Heart left ventricle (tissue), 16 donors: ENCODE measurements at places on chromosomes 2 and 18. TPM values are rescaled to one million over a fixed set of nuclear protein-coding genes. Genes with fewer than 3 reads are reported as not detected.

The POTEF gene
- total RNA-seq = not detected

The TMEM150A gene
- total RNA-seq = 9.7 TPM

The TGFBRAP1 gene
- total RNA-seq = 13.4 TPM

The RHBDD1 gene
- total RNA-seq = 39.3 TPM

The UGT1A6 gene
- total RNA-seq = not detected

The NEU4 gene
- total RNA-seq = 0.51 TPM

The LONRF2 gene
- total RNA-seq = 23.5 TPM

The ITPRIPL1 gene
- total RNA-seq = 1.6 TPM

The UGT1A4 gene
- total RNA-seq = not detected

The SIX2 gene
- total RNA-seq = 0.42 TPM

DNA sequence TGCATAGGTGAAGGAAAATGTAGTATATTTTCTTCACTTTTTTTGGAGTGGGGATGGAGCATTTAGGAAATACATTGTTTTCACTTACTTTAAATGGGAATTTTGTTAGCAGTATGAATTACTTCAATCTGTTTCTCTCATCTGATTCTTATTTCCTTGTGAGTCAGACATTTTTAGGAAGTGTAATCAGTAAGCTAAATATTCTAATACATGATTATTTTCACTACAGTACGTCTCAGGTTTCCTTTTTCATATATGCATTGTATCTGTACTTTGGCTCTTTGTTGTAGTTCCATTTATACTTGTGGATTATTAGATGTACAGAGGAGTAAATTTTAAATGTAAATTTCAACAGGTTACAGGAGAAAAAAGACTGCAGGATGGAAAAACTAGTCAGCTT, 27.9 kb downstream of the GPD2 start:
- no peak overlapping the region for H3K4me3 ChIP-seq
- H3K4me1 ChIP-seq = peaks cover 17% of the 10 kb centered on the region
- DNase-seq = no peak
- H3K27ac ChIP-seq = no peak overlapping the region
- no peaks in the 10 kb centered on the region for H3K27me3 ChIP-seq
- no peaks in the 10 kb centered on the region for H3K36me3 ChIP-seq

DNA sequence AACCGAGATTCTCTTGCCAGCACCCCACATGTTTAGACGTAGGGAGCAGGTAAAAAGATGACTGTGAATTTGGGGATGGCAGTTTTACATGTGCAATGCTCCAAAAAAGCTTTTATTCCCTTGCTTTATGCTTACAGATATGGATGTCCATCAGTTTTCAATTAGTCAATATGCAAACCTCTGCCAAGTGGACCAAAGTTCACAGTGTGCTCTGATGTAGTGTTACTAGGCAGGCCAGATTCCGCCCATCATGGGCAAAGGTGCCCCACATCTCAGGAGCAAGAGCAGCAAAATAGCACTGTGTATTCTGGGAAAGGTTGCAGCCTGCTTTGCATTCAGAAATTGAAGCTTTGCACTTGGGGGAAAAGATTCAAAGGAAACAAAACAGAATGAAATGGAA, 329.7 kb upstream of the ZEB2 start:
- no peak for DNase-seq
- H3K4me3 ChIP-seq = no peak overlapping the region
- H3K27me3 ChIP-seq = no peaks in the 10 kb centered on the region
- no peak overlapping the region for H3K27ac ChIP-seq
- no peaks in the 10 kb centered on the region for H3K36me3 ChIP-seq

- H3K4me1 ChIP-seq = peaks cover 35% of the 10 kb centered on the region
- H3K27ac ChIP-seq = peak overlapping the region; percentile 76
- H3K27me3 ChIP-seq = no peaks in the 10 kb centered on the region
These were observed 3.0 kb downstream of the ZNF516 start for GRCh38 chr18:76491776-76492668.

GRCh38 chr18:5410582-5410981, 115.1 kb upstream of the ZBTB14 start:
- H3K36me3 ChIP-seq = peaks cover 3% of the 10 kb centered on the region
- no peaks in the 10 kb centered on the region for H3K27me3 ChIP-seq
- no peaks in the 10 kb centered on the region for H3K4me1 ChIP-seq
- DNase-seq = no peak
- H3K4me3 ChIP-seq = no peak overlapping the region

GRCh38 chr18:30888344-30888743, 154.2 kb downstream of the DSC3 start:
- H3K4me3 ChIP-seq = no peak overlapping the region
- H3K36me3 ChIP-seq = no peaks in the 10 kb centered on the region
- DNase-seq = no peak
- no peak overlapping the region for H3K27ac ChIP-seq

- H3K27me3 ChIP-seq = no peaks in the 10 kb centered on the region
- H3K27ac ChIP-seq = no peak overlapping the region
- no peaks in the 10 kb centered on the region for H3K4me1 ChIP-seq
- no peak overlapping the region for H3K4me3 ChIP-seq
- no peaks in the 10 kb centered on the region for H3K36me3 ChIP-seq
- no peak for DNase-seq
These were observed 30.4 kb upstream of the NCL start for GRCh38 chr2:231494669-231495068.

DNA sequence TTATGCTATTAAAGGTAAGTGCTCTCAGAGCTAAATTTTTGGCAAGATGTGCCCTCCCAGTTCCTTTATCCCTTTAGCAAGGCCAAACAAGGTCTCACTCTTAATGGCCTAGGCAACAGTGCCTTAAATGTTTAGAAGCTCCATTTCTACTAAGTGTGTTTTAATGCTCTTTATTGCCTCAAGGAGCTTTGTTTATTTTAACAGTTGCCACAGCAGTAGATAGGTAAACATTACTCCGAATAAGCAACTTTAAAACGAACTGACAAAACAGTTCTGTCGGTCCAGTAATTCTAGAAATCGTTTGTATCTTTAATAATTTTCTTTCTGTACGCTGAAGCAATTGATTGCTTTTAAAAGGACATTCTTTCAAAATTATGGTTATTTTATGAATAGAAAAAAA, 74.5 kb downstream of the PIEZO2 start:
- DNase-seq = no peak
- H3K4me1 ChIP-seq = no peaks in the 10 kb centered on the region
- no peaks in the 10 kb centered on the region for H3K36me3 ChIP-seq
- H3K27ac ChIP-seq = no peak overlapping the region
- H3K4me3 ChIP-seq = no peak overlapping the region
- H3K27me3 ChIP-seq = peaks cover 4% of the 10 kb centered on the region

DNA sequence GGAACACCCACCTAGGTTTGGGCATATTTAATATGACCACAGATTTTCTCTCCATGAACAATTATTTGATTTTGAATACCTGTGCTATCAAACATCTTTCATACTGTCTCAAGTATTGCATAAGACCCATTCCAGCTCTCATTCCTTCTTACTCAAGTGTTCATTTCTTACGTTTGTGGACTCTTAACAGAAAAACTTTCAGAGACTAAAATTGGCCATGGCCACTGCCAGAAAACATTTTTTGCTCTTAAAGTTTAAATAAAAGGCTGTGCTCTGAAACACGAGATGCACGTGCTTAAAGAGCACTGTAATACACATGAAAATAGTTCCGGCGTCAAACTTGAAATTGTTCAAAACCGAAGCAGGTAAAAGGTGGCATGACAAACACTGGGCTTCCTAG, 89.3 kb downstream of the LIMS1 start:
- no peak for DNase-seq
- H3K4me1 ChIP-seq = peaks cover 70% of the 10 kb centered on the region
- H3K36me3 ChIP-seq = no peaks in the 10 kb centered on the region
- H3K4me3 ChIP-seq = no peak overlapping the region
- H3K27ac ChIP-seq = no peak overlapping the region

GRCh38 chr2:99827296-99827999, 314.9 kb downstream of the AFF3 start:
- no peaks in the 10 kb centered on the region for H3K36me3 ChIP-seq
- no peak overlapping the region for H3K4me3 ChIP-seq
- no peak for DNase-seq
- H3K27me3 ChIP-seq = no peaks in the 10 kb centered on the region

GRCh38 chr2:144645083-144645778, 125.3 kb upstream of the ZEB2 start:
- H3K27ac ChIP-seq = no peak overlapping the region
- H3K27me3 ChIP-seq = no peaks in the 10 kb centered on the region
- DNase-seq = no peak
- no peak overlapping the region for H3K4me3 ChIP-seq

DNA sequence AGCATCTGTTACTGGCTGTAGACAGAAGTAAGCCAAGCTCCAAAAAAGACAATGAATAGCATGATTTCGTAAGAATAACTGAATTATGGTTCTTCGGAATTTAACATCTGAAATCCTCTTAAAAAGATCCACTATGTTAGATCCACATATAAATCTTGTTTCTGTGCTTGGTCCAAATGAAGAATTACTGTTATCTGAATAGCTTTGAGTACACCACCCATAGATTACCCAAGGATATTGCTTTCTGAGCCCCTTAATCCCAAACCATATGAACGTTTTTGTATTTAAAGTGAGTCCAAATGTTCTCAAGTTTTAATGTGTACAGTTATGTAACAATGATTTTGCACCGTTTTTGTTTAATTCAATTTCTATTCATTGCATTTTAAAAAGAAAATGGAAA, 124.9 kb downstream of the DSC3 start:
- DNase-seq = no peak
- no peak overlapping the region for H3K4me3 ChIP-seq
- H3K4me1 ChIP-seq = no peaks in the 10 kb centered on the region
- no peak overlapping the region for H3K27ac ChIP-seq
- no peaks in the 10 kb centered on the region for H3K27me3 ChIP-seq
- H3K36me3 ChIP-seq = no peaks in the 10 kb centered on the region

DNA sequence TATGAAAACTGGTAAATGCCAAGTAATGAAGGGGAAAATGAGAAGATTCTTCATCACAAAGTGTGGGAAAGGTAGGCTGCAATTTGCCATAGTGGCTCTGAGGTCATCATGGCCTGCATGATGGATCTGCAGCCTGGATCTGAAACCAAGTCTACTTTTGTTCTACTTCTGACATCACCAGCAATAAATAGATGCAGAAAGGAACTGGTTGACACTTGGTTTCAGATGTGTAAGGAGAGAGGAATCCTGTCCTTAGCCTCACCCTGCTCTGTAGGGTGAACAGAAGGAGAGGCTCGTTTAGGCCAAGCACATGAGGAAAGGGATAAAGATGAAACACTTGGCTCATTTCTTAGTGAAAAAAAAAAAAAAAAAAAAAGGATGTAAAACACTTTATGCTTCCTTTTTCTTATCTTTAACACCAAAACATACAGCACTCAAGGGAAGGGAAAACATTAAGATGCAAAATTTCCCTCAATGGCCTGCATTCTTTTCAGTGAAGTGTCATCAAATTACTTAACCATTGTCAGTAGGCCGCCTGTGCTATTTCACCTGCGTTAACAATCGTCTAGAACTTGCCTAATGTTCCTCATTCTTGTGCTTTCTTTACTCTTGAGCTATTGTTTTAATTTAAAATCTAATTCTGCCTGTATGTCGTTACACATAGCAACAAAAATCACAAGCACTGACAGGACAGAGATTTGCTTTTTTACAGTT, 3.9 kb downstream of the NEB start:
- peaks cover 4% of the 10 kb centered on the region for H3K4me1 ChIP-seq
- DNase-seq = no peak
- no peak overlapping the region for H3K27ac ChIP-seq
- H3K4me3 ChIP-seq = no peak overlapping the region

DNA sequence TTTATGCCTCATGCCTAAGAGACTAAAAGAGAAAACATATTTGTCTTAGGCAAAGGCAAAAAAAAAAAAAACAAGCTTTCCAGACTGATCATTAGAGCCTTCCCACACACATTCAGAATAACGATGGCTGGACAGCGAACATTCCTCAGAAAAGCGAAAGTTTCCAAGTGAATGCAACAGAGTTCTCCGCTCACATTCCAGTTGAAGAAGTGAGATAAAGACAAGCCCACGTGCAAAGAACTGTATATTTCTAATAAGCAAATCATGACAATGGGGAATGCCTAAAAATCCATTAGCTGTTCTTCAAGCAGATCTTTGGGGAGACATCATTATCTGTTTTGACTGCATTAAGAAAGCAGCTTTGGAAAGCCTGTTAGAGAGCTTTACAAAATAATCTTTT, 347.9 kb downstream of the METTL4 start:
- H3K27ac ChIP-seq = no peak overlapping the region
- H3K4me3 ChIP-seq = peak overlapping the region; percentile 42
- no peaks in the 10 kb centered on the region for H3K36me3 ChIP-seq
- no peaks in the 10 kb centered on the region for H3K27me3 ChIP-seq
- H3K4me1 ChIP-seq = no peaks in the 10 kb centered on the region
- no peak for DNase-seq

- H3K27me3 ChIP-seq = no peaks in the 10 kb centered on the region
- no peak for DNase-seq
- H3K4me1 ChIP-seq = no peaks in the 10 kb centered on the region
- no peaks in the 10 kb centered on the region for H3K36me3 ChIP-seq
- H3K27ac ChIP-seq = no peak overlapping the region
These were observed 1558.6 kb upstream of the NXPH2 start for GRCh38 chr2:140338795-140339194.

DNA sequence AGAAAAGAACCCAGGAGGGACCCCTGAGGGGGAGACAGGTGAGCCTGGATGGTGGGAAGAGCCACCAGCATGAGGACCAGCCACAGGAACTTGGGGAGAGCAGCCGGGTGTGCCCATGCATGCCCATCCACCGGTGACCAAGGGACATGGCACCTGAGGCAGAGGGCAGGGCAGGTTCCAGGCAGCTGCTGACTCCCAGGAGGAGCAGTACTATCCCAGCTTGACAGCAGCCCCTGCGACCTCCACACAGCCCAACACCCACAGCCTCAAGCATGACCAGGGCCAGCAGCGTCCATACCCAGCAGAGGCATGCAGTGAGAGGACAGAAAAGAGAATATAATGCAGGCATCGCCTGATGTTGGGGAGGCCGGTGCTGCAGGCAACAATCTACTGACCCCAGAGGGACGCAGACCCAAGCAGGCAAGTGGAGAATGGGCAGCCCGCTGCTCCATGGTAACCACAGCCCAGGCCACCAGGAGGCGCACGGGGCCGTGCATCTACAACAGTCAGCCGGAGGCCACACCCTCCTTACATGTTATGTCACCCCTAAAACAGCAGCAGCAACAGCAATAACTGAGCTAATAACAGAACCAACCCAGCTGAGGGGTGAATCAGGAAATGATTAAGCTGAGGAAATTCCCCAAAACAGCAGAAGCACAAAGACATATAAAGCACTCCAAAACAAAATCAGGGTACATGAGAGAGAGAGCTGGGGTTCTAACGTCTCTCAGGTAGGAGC, 44.1 kb downstream of the ANKMY1 start:
- H3K4me3 ChIP-seq = no peak overlapping the region
- H3K36me3 ChIP-seq = no peaks in the 10 kb centered on the region
- no peak overlapping the region for H3K27ac ChIP-seq
- DNase-seq = peak; percentile 86

GRCh38 chr2:231185050-231185725, 13.2 kb upstream of the ARMC9 start:
- H3K4me3 ChIP-seq = no peak overlapping the region
- peak overlapping the region; percentile 66 for H3K27ac ChIP-seq
- H3K27me3 ChIP-seq = no peaks in the 10 kb centered on the region
- peaks cover 42% of the 10 kb centered on the region for H3K4me1 ChIP-seq
- no peaks in the 10 kb centered on the region for H3K36me3 ChIP-seq

GRCh38 chr2:174330945-174331594, 3.7 kb upstream of the SP9 start:
- H3K36me3 ChIP-seq = no peaks in the 10 kb centered on the region
- peaks cover 96% of the 10 kb centered on the region for H3K27me3 ChIP-seq
- peaks cover 20% of the 10 kb centered on the region for H3K4me1 ChIP-seq
- no peak for DNase-seq
- H3K27ac ChIP-seq = no peak overlapping the region
- no peak overlapping the region for H3K4me3 ChIP-seq
